ENCODE measurements at places on chromosomes 1 and 21. TPM values are rescaled to one million over a fixed set of nuclear protein-coding genes. Genes with fewer than 3 reads are reported as not detected.

GRCh38 chr1:44220001-44220751, 6.9 kb downstream of the DMAP1 start:
- no peak for DNase-seq

- DNase-seq = no peak
Measured at GRCh38 chr1:97502360-97502759, 418.5 kb downstream of the DPYD start.

- no peak for DNase-seq
Measured at GRCh38 chr21:16421007-16421406, 691.2 kb downstream of the USP25 start.

DNA sequence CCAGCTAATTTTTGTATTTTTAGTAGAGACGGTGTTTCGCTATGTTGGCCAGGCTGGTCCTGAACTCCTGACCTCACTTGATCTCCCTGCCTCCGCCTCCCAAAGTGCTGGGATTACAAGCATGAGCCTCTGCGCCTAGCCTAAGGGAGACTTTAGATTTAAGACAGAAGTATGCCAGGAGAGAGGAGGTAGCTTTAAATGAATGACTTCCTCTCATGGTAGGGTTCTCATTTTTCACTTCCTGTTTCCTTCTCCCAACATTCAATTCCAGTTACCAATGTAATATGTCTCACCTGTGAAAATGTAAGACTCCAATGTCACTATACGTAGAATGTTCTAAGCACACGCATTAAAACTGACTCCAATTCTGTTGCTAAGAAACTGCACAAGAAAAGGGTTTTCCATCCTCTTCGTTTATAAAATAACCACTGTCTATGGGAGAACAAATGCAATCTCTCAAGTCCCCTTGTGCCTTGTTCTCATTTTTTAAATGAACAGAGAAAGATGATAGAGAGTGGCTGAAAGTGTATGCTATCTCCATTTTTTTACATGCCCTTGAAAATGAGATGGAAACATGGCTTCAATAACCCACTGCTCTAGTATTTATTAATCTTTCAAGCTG, 140.0 kb downstream of the SLC45A1 start:
- DNase-seq = no peak

Gene S100A2
- 1.0 TPM for polyA plus RNA-seq

Gene KIF26B
- polyA plus RNA-seq = 0.80 TPM

- no peak for DNase-seq
Measured at GRCh38 chr21:46375560-46376230, 51.7 kb downstream of the PCNT start.

- peak; percentile 68 for DNase-seq
Measured at GRCh38 chr1:214662223-214662785, 59.3 kb downstream of the CENPF start.

Gene ATF3
- polyA plus RNA-seq = 34.5 TPM

GRCh38 chr1:207917080-207917479, 6.2 kb upstream of the CD34 start:
- DNase-seq = no peak

DNA sequence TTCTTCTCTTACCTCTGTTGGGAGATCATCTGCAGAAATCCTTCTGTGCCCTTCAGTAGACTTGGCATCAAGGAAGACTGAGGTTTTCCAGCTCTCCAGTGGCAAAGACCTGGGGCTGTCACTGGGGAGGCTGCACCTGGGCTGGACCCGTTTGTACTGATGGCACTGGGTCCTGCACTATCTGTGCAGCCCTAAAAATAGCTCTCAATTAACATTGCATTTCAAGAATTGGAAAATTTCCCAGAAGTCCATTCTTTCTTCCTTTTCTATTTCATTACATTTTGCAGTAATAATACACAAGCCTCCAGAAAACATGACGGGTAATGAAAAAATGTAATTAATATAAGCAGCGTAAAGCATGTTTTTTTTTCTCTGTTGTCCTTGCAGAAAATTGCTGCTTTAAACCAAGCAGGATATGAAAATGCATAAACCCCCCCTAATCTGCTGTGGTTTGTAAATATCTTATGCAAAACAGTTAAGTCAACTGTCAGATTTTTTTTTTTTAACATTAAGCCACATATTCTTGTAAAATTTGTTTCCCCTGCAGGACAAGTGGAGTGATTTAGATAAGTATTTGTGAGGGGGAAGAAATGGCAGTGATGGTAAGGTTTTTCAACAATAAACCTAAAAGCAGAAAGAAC, 64.9 kb downstream of the LMO4 start:
- DNase-seq = no peak

DNA sequence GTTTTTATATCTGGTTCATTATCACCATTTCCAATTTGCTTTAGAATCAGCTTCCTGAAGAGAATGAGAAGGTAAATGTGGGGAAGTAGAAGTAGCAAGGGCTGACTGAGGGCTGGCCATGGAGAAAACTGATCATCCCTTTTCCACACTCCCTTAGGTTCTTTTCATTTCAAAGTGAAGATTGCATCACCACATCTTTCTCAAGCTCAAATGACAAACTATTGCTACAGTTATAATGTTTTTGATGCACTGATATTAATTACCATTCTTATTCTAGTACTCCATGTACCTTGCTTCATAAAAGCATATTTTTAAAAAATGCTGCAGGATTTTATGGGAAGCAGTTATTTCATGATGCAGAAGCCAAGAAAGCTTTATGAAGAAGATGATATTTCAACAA, 7.9 kb upstream of the AK5 start:
- DNase-seq = no peak

GRCh38 chr1:36484099-36484498, 1.4 kb upstream of the CSF3R start:
- DNase-seq = no peak

Gene LCE6A
- not detected for polyA plus RNA-seq

Gene FAF1
- polyA plus RNA-seq = 53.2 TPM

DNA sequence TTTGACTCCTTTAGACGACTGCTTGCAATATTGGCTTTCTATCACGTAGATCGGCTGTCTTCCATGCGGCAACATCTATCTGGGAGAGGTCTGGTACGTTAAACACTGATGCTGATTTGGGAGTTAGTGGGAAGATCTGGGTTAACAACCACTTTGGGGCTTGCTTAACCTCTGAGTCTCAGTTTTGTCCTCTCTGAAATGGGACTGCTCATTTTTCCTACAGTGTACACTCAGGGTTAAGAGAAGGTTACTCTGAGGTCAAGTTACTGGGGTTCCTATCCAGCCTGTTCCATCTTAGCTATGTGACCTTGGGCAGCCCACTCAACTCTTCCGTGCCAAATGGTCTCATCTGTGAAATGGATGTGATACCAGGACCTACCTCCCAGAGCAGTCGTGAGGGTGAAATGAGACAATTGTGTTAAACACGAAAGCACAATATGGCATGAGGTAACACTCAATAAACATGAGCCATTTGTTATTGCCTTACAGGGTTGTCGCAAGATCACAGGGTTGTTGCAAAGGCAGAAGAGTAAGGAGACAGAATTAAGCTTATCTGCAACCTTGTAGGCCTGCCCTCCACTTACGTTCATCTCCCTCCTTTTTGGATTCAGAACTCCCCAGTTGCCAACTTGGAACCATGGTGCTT, 5.6 kb downstream of the ABCA4 start:
- no peak for DNase-seq

GRCh38 chr21:45937721-45938452, 43.7 kb upstream of the COL6A1 start:
- no peak for DNase-seq

DNA sequence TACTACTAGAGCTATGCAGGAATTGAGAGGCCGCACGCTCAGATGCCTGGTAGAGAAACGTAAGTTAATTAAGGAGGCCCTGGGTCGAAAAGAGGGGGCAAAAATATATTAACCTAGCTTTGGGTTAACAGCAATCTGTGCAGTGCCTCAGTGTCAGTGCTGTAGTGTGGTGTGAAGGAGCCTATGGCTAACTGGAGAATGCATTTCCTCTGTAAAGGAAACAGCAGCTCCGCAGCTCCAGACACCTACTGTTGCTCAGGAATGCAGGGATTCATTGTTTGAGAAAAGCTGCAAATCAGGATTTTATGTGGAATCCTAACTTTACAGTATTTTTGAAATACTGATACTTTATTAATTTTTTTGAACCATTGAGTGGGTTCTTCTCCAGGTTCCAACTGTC, 18.4 kb downstream of the VANGL1 start:
- no peak for DNase-seq

GRCh38 chr1:236407059-236407458, 13.0 kb downstream of the EDARADD start:
- no peak for DNase-seq

GRCh38 chr1:169892927-169893644, 610 bp downstream of the SCYL3 start:
- peak; percentile 27 for DNase-seq

DNA sequence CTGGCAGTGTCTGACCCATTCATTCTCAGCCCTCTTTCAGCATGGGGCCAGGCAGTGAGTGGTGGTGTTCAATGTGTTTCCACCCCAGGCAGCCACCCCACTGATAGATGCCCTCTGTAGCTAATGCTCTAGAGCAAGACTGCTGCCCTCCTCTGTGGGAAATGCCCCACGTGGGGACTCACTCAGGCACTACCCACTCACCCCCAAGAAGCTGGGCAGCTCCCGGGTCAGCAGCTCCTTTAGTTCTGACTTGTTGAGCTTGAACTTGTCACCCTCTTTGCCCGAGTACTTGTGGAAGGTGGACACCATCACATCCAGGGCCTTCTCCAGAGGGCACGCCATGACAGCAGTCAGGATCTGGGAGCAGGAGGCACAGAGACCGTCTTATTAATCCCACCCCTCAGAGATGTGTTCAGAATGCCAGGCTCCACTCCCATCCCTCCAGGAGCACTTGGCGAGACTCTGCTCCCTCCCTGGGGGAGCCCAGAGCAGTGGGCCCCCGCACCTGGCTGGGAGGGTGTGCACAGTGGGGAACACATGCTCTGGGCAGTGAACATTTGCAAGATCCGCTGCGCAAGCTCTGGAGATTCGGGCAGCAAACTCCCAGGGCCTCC, 1.0 kb downstream of the S100A4 start:
- no peak for DNase-seq

- no peak for DNase-seq
Measured at GRCh38 chr1:203250911-203251310, 21.4 kb upstream of the CHIT1 start.

GRCh38 chr1:235511470-235512240, 7.4 kb upstream of the B3GALNT2 start:
- DNase-seq = no peak

DNA sequence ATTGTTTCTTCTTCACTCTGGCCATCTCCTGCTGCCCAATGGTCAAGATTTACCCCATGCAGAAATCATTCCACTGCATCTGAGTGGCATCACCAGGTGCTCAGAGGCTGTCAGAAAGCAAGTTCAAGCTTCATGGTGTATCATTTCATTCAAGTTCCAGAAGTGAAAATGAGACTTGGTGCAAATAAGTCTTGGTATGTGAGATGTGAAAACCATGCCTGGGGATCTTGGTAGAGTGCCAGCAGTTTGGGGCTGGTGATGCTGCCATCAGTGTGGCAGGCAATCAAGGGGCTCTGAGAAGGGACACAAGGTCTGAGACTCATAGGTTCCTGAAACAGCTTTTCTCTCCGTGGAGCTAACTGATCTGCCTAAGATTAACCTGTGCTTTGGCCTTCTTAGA, 52.0 kb downstream of the CD2 start:
- DNase-seq = peak; percentile 67

GRCh38 chr1:19081218-19081893, 124.9 kb upstream of the IFFO2 start:
- no peak for DNase-seq

Gene B3GALT2
- 6.9 TPM for polyA plus RNA-seq

Gene KPRP
- polyA plus RNA-seq = not detected

Gene DHRS3
- polyA plus RNA-seq = 15.1 TPM

DNA sequence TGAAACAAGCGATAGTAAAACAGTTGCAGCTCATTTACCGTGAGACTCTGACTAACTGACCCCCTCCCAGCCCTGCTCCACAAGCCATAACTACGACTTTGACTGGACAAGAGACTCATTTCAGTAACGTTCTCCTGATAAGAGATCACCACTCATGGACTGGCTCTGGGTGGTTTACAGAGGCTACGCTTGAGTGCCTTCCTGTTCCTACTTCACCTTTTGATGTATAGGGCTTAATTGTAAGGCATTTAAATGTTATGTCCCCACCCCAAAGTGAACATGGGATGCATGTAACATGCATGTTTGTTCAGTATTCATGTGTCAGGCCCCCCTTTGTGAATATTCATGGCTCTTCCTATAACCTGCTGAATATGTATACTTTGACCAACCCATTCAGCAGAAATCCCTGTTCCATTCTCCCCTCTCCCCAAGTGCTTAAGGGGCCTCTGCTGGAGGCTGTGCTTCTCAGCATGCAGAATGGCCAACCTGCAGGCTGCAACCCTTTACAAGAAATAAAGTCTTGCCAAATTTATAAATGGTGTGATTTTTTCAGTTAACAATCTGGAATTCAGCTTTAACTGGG, 50.7 kb upstream of the SPOCD1 start:
- no peak for DNase-seq

GRCh38 chr1:152160576-152160975, 1.5 kb upstream of the RPTN start:
- no peak for DNase-seq

DNA sequence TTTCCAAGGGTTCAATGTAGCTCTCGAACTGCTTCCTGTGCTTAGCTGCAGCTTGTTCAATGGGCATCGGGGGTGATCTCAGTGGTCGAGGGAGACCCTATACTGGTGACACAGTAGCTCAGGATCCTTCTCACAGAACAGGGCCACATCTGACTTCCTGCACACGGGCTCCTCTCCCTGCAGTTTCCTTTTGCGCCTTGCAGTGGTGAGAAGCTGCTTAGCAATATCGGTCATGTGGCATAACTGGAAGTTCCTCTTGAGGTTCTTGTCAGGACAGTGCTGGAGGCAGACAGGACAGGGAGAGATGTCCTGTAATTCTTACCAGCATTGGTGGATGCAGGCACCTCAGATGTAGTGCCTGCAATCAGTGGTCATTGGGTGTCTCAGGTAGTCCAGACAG, 140.5 kb upstream of the MAP1LC3C start:
- DNase-seq = no peak

Gene OR2L13
- not detected for polyA plus RNA-seq

GRCh38 chr1:101257500-101258325, 20.9 kb downstream of the S1PR1 start:
- no peak for DNase-seq

GRCh38 chr1:193730017-193730416, 543.6 kb upstream of the B3GALT2 start:
- no peak for DNase-seq

DNA sequence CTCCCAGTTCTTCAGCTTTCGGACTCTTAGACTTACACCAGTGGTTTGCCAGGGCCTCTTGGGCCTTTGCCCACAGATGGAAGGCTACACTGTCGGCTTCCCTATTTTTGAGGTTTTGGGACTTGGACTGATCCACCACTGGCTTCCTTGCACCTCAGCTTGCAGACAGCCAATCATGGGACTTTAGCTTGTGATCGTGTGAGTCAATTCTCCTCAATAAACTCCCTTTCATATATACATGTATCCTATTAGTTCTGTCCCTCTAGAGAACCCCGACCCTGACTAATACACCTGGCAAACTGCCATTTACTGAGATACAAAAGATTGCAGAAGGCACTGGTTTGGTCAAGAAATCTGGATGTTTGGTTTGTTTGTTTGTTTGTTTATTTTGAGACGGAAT, 6.4 kb upstream of the RAB4A start:
- DNase-seq = no peak

Gene MMEL1
- polyA plus RNA-seq = 0.40 TPM

Gene HUNK
- polyA plus RNA-seq = 6.3 TPM

Gene FHL3
- polyA plus RNA-seq = 120 TPM

Gene OR2T29
- not detected for polyA plus RNA-seq
